Memory B cell (primary cell): ENCODE measurements at places on chromosomes 7 and 10.

DNA sequence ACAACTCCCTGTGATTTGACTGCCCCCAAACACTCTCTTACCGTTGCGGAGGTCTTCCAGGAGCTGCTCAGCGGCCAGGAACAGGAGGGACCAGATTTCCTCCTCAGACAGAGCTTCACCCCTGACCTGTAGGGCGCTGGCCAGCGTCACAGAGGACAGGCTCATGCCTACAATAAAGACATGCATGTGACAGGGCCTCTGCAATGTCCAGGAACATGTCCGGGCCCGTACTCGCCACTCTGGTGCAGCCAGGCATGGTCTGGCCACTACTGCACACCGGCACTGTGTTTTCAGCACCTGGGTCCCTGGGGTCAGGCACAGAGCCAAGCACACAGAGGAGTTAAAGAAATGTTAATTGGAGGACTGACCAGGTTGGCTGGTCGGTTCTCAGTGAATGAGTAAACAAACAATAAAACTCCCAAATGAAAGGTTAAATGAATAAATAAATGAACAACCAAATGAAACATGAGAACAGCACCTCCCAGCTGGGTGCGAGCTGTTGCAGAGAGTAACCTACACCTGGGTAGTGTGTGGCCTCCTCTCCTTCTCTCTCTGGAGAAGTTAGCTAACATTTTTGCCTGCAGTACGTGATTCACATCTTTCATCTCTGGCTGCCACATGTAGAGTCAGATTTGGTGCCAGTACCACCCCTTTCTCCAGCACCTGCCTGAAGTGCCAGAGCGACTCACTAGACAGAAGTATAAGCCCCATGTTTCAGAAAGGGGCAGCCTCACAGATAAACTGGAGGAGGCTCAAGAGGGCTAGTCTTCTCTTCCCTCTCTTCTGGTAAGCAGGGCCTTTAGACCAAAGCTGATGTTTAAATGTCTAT, 22.8 kb downstream of the FRMPD2 start:
- DNase-seq = no peak

DNA sequence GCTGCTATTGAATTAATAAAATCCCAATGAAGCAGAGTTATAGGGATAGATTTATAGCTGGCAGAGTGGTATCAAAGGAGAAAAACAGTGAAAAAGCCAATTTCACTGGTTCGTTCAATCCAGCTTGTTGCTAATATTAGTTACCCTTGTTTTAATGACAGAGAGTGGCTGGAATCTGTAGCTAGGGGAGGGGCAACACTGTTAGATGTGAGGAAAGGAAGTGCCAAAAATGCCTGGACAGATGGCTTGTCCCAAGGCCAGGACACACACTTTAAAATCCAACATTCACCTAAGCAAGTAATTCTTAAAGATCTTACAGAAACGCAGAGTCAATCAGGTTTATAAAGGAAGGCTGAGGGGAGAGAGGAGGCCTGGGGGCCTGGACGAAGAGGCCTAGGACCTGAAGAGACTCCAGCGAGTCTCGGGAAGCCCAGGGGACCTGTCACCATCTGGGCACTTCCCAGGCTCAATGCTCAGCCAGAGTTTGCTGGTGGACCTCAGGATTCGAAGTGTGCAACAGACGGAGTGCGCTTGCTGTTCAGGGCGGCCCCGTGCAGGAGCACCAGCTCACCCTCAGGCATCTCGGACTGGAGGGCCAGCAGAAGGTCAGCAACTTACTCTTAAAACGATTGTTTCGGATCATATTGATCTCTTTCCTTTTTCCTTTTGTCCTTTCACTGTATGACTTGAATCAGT, 36.7 kb downstream of the TMEM248 start:
- DNase-seq = no peak

- DNase-seq = no peak
Measured at GRCh38 chr7:46034056-46034768, 113.1 kb upstream of the IGFBP3 start.

- DNase-seq = no peak
Measured at GRCh38 chr10:70832852-70833528, 17.2 kb downstream of the SGPL1 start.

GRCh38 chr7:127256041-127256725, 3.4 kb upstream of the GRM8 start:
- DNase-seq = no peak

DNA sequence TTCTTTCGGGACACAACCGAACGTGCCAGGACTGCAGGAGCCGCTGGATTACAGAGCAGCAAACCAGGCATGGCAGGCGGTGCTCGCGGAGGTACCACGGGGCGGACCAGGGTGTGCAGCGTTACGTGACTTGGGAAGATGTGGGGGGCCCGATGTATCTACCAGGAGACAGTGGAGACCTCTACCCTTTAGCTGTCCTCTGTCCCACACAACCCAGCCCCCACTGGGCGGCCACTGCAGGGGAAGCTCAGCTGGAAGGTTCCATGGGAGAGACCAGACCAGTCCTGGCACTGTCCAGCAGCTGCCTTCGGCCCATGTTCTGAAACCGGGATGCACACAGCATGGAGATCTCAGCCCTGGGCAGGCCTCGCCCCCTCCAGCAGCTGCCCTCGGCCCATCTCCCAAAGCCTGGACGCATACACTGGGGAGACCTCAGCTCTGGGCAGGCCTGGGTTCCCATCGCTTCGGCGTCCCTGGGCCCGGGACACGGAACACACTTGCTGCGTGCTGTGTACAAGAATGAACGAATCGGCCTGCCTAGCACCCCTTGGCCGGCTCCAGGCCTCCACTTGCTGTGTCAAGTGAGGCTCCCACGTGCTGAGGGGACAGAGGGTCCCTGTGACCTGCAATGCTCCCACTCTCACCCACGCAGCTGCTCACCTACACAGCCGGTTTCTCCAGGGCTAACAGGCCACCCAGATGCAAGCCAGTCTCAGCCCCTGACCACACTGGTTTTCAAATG, 177.4 kb downstream of the ELFN1 start:
- no peak for DNase-seq

- DNase-seq = peak; percentile 22
Measured at GRCh38 chr7:158828133-158829020, 932 bp downstream of the ESYT2 start.

GRCh38 chr10:114822444-114823076, 980 bp downstream of the FHIP2A start:
- DNase-seq = no peak

DNA sequence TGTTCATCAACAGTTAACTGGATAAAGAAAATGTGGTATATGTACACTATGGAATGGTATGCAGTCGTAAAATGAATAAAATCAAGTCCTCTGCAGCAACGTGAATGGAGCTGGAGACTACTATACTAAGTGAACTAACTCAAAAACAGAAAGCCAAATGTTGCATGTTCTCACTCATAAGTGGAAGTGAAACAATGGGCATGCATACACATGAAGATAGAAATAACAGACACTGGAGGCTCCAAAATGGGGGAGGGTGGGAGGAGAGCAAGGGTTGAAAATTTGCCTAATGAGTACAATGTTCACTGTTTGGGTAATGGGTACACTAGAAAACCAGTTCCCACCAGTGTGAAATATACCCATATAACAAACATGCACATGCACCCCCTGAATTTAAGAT, 179.5 kb downstream of the ZWINT start:
- no peak for DNase-seq

DNA sequence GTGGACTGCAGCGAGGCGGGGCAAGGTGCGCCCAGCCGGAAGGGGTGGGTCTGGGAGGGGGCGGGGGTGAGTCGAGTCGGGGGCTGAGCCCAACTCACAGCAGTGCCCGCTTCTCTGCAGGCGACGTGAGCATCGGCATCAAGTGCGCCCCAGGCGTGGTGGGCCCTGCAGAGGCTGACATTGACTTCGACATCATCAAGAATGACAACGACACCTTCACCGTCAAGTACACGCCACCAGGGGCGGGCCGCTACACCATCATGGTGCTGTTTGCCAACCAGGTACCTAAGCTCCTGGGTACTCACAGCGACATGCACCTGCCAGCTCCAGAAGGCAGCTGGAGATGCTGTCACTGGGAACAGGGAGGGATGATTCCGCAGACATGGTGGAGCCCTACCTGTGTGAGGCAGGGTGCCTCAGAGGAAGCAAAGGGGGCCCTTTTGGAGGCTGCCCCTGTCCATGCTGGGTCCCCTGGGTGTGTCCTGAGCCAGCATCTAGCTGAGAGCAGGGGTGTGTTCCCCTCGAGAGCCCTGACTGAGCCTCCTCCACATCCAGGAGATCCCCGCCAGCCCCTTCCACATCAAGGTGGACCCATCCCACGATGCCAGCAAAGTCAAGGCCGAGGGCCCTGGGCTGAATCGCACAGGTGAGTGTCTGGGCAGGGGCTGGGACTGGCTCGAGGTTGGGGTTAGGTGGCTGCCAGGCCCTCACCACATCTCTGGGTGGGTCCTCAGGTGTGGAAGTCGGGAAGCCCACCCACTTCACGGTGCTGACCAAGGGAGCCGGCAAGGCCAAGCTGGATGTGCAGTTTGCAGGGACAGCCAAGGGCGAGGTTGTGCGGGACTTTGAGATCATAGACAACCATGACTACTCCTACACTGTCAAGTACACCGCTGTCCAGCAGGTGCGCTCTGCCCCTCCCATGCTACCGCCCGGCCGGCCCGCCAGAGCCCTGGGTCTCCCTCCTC, 12.8 kb downstream of the FLNC start:
- DNase-seq = no peak

DNA sequence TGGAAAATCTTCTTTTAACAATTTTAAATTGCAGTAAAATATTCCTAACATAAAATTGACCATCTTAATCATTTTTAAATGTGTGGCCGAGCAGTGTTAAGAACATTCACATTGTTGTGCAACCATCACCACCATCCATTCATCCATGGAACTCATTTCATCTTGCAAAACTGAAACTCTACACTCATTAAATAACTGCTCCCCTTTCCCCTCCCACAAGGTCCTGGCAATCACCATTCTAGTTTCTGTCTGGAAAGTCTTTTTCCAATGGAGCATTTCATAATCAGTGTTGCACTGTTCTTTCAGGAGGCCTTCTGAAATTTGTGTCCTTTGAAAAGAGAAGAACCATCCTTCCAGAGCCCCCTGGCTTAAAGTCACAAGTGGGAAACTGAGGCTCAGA, 233.1 kb downstream of the PLXNA4 start:
- no peak for DNase-seq

- DNase-seq = peak; percentile 11
Measured at GRCh38 chr10:97497572-97498075, 598 bp downstream of the MMS19 start.

DNA sequence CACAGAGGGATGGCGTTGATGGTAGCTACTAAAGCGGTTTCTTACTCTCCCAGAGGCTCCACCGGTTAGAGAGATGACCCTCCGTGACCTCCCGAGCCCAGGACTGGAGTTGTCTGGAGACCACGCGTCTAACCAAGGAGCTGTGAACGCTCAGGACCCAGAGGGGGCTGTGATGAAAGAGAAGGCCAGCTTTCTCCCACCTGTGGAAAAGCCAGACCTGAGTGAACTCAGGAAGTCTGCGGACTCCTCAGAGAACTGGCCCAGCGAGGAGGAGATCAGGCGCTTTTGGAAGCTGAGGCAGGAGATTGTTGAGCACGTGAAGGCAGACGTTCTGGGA, 15.9 kb downstream of the LRRC27 start:
- no peak for DNase-seq

GRCh38 chr10:120457431-120458172, 575 bp downstream of the PLPP4 start:
- no peak for DNase-seq
